ENCODE measurements at places on chromosomes 6 and 20.
A peak's percentile ranks its signal among the peaks of the same experiment; 100 is the strongest.

- no peak for DNase-seq
These were observed 32.8 kb downstream of the PSMB9 start for GRCh38 chr6:32886681-32887383.

- peak; percentile 95 for DNase-seq
These were observed at the start of gene SNRNP48 for GRCh38 chr6:7589949-7590917. Gene SNRNP48 (plus strand): TSS chr6:7590198. CDS start chr6:7590258, 60 bp downstream.

- DNase-seq: no peak
These were observed 60.9 kb downstream of the GFRAL start for GRCh38 chr6:55388211-55388610.

- no peak for DNase-seq
These were observed 121.3 kb upstream of the PHACTR1 start for GRCh38 chr6:12595161-12595811.

DNA sequence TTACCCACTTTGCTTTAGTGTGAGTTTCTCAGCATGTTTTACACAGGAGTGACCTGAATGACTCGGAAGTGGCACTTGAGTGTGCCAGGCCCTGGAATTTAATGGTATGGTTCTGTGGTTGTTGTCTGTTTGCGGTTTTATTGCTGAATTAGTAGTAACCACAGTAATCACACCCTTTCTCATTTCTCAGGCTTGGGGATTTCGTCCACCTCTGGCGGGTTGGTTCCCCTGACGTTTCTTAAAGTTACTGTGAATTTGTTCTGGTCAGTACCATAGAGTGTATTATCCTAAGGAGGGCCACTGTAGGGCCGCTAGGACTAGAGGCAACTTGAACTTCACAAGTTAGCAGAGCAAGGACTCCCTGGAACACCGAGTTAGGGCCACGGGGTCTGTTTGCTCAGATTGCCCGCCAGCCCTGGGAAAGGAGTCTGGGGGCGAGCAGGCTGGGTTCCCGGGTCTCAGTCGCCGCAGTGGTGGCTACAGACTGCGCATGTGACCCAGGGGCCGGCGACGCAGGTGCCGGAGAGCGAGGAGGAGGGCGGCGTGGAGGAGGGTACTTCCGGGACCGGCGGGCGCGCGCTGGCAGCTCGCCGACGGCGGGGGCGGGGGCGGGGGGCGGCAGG lies 546 bp upstream of the KLHL32 start:
- DNase-seq: peak; percentile 60

DNA sequence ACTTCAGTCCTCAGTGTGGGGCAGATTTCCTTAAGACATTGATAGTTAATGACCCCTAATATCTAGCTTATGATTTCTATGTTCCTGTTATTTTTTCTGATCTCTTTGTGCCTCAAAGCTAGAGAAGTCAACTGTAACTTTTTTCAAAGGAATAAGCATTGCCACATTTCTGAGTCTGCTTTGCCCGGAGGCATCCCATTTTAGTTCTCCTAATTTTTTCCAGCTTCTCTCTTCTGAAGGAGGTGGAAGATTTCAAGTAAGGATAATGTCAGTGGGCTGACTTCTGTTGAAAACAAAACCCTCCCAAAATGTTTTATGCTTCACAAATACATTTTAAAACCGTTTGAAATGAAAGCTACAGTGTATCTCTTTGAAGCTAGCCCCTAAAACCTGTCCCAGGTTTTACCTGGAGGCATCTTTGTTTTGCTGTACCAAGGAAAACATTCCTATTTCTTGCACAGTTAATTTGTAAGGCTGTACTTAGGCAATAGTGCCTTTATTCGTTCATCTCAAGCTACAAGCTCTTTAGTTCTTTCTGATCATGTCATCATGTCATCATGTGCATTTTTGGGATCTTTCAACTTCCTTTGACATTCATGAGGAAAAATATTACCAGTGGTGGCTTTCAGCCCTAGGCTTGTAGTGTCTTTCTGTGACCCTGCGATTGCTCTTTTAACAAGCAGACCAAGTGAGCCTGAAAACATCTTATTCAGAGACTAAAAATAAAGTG lies 45.7 kb downstream of the TSPYL4 start:
- no peak for DNase-seq

GRCh38 chr6:37938909-37939308 lies 119.4 kb downstream of the ZFAND3 start:
- no peak for DNase-seq

DNA sequence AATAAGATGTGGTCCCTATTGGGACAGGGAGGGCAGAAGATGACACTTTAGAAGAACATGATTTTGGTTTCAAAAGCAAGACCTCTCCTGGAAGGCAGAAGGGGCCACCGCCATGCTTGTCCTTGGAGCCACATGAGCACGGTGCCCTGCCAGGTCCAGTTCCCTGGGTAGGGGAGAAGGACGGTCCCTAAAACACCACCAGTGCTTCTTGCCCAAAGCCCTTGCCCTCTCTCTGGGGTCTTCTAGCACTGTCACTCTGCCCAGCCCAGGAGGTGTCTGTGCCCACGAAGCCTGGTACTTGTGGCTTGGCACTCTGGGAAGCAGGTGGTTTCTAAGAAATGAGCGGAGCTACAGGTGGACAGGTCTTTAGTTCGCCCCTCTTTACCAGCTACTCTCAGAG lies 46.0 kb downstream of the PLCG1 start:
- no peak for DNase-seq

- DNase-seq: peak; percentile 32
These were observed 61.6 kb upstream of the DSP start for GRCh38 chr6:7479801-7480266.

GRCh38 chr6:23280437-23280836 lies 711.1 kb downstream of the HDGFL1 start:
- DNase-seq: no peak

- DNase-seq: no peak
These were observed 303.5 kb downstream of the CDH4 start for GRCh38 chr20:61555566-61555965.

DNA sequence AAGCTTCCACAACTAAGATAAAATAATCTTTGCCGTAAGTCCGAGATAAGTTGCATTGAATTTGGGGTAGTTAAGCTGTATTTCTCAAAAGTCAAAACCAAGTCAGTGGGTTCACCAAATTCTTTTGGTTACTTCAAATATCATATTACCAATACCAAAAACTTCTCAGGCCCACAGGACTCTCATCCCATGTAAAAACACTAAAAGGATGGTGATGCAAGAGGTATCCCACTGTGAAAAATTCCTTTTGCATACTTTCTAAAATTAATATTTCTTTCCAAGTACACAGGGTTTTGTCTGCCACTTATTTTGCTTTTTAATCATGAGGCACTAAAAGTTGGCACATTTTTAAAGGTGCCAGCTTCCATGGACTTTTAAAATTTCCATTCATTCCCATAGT lies 151.3 kb downstream of the GJA10 start:
- DNase-seq: no peak

DNA sequence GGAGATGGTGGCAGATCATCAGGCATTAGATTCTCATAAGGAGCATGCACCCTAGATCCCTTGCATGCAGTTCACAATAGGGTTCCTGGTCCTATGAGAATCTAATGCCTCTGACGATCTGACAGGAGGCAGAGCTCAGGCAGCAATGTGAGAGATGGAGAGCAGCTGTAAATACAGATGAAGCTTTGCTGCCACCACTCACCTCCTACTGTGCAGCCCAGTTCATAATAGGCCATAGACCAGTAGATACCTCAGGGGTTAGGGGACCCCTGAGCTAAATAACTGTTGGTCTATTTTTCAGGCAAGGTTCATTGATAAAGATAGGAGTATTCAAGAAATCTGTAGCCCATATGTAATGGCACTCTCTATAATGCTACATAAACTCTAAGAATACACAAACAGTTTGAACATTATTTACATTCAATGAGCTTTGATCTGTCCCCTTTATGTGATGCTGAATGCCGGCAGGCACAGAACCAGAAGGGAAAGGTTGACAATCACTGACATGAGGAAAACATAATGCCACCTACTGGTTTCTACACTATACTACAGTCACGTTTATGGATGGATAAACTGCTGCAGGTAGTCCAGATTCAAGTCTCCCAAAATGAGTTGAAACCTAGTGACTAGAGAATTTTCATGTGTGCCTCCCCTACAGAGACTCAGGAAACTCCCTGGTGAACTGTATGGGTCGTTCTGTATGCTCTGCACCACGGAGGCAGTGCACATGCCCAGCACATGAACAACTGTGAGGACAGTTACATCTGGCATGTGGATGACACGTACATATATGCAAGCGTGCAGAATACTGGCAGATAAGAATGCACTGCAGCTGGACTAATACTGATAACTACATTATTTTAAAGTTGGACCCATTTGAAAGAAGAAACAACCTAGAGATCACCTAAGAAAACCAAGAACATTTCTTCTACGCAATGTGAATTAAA lies 72.0 kb downstream of the DST start:
- DNase-seq: peak; percentile 76

GRCh38 chr6:9173229-9173628 lies 737.9 kb upstream of the SLC35B3 start:
- peak; percentile 11 for DNase-seq

DNA sequence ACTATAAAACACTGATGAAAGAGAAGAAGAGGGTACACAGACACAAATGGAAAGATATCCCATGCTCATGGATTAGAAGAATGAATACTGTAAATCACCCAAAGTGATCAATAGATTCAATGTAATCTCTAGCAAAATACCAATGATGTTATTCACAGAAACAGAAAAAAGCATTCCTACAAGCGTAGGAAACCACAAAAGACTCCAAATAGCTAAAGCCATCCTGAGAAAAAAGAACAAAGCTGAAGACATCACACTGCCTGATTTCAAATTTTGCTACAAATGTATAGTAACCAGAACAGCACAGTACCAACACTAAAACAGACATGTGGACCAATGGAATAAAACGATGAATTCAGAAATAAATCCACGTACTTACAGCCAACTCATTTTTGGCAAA lies 43.0 kb downstream of the THBS2 start:
- no peak for DNase-seq

- no peak for DNase-seq
These were observed 419.7 kb downstream of the CD109 start for GRCh38 chr6:74115674-74116073.

DNA sequence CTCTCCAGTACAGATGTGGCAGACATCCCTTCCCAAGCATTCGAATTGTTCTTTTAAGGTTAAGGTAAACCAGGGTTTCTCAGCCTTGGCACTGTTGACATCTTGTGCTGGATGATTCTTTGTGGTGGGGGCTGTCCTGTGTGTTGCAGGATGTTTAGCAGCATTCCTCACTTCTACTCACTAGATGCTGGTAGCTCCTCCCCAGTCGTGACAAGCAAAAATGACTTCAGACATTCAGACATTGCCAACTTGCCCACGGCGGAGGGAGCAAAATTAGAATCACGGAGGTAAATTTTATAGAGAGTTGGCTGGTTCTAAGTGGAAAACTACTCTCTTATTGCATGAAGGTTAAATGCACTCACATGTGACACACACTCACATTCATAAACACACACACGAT lies 188.7 kb downstream of the GMPR start:
- DNase-seq: no peak

DNA sequence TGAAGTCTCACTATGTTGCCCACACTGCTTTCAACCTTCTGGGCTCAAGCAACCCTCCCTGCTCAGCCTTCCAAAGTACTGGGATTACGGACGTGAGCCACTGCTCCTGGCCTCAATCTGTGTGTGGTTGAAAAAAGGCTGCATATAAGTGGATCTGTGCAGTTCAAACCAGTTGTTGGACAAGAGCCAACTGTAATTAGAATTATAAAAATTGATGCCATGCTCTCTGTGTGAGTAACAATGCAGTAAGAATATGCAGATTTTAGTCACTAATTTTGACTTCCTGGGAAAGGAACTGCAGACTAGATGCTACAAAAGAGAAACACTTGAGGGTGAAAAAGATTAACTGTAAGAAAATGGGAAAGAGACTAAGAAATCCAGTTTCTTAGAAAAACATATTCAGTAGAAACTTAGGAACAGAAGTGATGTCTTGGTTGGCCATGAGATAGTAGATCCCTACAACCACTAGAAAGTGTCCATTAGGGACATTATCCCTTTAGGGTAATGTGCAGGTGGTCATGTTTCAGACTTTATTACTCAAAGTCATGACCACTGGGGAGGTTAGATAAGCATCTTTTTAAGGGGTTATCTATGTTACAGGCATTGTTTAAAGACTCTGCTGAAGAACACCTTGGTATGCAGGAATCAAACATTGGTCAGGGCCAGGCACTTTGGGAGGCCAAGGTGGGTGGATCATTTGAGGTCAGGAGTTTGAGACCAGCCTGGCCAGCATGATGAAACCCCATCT lies 26.3 kb downstream of the ITCH start:
- DNase-seq: no peak

DNA sequence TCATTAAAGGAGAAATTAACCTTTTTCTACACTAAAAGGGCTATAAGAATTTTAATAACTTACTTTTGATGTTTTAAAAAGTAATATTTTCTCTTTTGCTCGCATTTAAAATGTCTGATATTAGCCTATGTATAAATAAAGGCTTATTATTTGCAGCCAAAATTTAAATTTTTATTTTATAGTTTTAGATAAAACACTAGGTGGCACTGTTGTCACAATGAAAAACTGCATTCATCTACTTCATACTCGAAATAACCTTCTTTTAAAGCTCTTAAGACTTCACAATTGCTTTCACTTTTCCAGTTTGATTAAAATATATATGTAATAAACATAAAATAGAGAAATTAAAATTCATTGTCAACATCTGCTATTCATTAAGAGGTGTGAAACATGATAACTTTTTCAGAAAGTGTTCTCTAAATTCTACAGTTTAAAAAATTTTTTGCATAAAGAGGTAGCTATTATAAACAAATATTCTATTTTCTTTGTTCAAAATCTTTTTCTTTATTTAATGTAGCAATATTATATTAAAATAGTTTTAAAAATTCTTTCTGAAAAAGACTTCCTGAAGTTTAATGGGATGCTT lies 78.8 kb upstream of the DEFB112 start:
- DNase-seq: peak; percentile 52

DNA sequence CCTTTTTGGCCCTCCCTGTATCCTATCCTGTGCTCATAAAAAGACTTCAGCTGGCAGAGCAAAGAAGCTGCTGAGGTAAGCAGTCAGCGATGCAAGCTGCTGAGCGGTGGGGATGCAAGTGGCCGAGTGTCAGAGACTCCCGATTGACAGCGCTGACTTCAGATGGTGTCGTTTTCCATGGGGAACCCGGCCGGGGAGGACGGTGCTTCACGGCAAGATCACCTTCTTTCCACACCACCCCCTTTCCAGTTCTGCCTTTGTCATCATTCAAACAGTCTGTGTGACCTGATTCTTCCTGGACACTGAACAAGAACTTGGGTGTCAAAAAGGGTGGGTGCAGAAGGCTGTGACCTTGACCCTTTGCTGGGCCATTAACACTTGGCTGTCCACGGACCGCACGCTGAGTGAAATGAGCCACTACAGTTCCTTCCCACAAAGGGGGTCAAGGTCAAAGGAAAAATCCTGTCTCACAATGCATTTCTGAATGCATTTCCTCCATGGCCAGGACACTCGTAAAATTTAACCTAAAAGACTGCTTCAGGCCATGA lies 52.9 kb upstream of the UNC93A start:
- no peak for DNase-seq

GRCh38 chr20:23492292-23492691 lies 1.4 kb downstream of the CST8 start:
- DNase-seq: no peak

Data from DMS53 (cell line).